ENCODE measurements at places on chromosomes 7 and 10.
A peak's percentile ranks its signal among the peaks of the same experiment; 100 is the strongest.

DNA sequence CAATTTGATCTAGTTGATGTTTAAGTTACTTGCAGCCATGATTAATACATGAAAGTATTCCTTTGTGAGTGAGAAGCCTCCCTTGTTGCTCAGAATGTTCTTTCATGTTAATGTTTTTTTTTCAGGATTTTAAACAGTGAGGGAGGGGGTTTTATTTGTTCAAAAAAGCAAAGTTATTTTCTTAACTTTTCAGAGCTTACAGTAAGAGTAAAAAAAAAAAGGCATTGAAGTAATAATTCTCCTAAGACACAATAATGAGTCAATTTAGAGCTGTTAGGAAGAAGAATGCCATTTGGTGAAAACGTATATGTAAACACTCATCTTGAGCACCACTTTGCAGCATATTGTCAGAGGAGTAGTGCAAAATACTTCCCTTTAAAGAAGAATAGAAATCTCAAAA is 105.8 kb downstream of the SEMA3A start:
- DNase-seq, result no peak

DNA sequence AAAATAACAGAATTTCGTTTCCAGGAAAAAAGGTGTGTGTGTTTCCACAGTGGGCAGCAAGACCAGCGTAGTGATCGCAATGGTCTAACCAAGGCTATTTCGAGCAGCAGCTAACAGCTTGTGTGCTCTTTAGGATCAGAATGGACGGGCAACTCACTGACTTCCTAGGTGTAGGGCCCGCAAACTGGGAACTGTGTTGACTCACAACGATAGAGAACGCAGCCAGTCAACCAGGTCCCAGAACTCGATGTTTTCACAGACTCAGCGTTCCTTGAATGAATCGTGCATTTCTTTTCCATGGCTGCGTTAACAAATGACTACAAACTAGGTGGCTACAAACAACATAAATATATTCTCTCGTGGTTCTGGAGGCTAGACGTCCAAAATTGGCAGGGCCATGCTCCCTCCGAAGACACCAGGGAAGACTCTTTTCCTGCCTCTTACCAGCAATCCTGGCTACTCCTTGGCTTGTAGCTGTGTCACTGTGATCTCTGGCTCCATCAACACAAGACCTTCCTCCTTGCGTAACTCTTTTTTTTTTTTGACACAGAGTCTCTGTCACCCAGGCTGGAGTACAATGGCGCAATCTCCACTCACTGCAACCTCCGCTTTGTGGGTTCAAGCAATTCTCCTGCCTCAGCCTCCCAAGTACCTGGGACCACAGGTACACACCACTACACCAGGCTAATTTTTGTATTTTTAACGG is 39.1 kb downstream of the PODXL start:
- DNase-seq, result no peak

DNA sequence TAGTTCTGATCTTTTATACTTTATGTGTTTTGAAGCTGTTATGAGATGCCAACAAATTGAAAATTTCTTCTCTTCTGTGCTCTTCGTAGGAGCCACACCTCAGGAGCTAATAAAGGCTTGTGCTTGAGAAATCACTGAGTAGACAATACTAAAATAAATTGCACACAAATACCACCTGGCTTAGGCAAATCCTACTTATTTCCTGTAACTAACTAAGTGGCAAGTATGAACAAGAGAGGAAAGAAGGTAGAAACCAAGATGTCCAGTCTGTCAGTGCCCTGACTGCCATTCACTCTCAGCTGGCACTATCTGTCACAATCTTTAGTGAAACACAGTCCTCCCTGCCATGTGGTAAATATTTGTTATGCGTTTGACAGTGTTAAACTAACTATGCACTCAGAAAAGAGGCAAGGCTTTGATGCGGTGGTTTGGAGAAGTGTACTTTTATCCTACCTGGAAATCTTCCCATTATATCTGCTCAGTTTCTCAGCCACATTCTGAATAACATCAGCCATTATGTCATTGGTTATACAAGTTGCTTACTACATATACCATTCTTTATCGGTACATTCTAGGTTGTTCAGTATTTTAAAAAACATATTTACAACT is 293.4 kb upstream of the VWC2 start:
- DNase-seq, result no peak

DNA sequence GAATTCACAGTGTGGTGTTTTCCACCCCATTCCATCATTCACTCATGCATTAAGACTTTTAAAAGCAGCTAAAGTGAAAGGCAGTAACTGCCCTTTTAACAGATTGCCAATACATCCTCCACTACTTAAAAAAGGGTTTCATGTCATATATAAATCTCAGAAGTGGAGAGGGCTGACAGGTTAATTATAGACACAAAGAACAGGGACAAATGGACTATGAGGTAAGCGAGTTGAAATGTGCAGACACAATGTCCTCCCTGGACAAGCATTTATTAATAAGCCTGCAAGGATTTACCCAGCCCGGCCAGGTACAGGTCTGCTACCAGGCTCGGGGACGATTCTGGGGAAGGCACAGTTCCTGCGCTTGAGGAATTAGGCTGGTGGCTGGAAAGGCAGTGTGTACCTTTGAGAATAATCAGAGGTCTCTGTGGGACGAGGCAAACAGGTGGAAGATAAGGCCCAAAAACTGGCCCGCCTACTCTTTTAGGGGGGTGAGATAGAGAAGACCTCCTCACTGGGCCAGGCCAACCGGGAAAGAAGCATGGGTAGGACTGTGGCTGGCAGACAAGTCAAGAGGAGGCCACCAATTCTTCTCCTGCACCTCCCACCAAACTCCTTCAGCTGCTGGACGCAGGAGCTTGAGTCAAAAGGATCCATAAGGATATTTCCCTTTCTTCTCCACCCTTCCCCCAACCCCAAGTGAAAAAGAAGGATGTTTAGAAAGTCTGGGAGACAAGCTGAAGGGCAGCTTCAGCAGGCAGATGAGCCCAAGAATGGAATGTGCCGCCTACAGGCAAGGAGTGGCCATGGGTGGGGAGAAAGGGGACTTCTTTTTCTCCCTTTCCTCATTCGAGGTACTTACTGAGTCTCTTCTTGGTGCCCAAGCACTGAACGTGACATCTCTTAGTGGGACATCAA is 1.5 kb downstream of the PDLIM1 start:
- DNase-seq, result no peak

DNA sequence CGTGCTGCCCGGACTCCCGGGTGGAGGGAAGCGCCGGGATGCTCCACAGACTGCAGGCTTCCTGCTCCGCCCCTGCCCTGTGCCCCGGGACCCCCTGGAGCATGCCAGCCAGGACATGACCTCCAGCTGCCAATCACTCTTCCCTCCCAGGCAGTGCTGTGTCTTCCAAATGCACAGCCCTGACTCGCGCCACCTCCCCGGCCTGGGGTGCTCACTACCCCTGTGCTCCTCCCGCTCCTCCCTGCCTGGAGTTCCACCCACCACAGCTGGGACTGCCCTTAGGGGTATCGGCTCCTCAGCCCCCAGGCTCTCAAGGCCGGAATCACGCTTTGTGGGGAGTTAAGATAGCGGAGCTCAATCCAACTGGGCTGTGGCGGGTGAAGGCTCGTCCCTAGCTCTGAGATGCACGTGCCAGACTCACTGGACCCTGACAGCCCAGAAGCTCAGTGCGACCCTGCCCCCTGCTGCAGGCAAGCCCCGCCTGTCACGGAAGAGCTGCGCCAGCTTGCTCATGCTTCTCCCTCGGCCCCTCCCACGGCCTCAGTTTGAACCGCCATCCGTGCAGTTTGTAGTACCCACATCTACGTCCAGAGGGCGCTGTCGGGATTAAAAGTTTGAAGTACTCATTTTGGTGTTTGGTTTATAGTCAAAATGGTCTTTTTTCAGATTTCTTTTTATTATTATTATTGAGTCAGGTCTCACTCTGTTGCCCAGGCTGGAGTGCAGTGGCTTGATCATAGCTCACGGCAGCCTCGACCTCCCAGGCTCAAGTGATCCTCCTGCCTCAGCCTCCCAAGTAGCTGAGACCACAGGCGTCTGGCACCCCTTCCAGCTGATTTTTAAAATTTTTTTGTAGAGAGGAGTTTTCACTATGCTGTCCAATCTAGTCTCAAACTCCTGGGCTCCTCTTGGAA is 142.5 kb upstream of the TCERG1L start:
- DNase-seq, result peak; percentile 83

DNA sequence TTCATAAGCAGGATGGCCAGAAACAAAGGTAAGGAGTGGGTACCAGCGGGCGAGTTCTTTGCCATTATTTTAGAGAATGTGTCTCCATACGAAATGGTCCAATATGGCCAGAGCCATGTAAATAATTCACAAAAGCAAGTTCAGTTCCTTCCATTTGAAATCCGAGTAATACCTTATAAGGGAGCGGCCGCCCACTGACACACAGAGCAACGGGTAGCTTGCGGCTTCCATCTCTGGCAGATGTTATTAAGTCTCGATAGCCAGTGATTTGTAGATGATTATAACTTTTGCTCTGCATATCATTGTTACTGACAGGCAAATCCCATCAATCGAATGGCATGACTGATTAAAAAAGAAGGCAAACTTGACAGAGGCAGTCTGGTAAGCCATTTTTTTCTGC is 63.2 kb downstream of the GFRA1 start:
- DNase-seq, result no peak

DNA sequence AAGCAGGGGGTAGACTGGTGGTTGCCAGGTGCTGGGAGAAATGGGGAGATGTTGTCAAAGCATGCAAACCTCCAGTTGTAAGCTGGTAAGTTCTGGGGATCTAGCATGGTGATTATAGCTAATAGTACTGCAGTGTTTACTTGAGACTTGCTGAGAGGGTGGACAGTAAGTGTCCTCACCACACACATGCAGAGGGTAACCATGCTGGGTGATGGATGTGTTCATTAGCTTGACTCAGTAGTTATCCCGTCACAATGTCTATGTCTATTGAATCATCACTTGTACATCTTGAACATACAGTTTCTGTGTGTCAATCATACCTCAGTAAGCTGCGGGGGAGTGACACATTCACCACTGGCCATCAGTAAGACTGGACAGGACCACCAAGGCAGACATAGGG is 42.1 kb downstream of the GSDME start:
- no peak for DNase-seq

- DNase-seq, result no peak
Observed at GRCh38 chr10:43128958-43129706, 9.1 kb upstream of the CSGALNACT2 start.

GRCh38 chr10:117830787-117831212 is 215.9 kb downstream of the RAB11FIP2 start:
- DNase-seq, result no peak

GRCh38 chr10:71805776-71806703 is 32.7 kb upstream of the VSIR start:
- DNase-seq, result peak; percentile 74

DNA sequence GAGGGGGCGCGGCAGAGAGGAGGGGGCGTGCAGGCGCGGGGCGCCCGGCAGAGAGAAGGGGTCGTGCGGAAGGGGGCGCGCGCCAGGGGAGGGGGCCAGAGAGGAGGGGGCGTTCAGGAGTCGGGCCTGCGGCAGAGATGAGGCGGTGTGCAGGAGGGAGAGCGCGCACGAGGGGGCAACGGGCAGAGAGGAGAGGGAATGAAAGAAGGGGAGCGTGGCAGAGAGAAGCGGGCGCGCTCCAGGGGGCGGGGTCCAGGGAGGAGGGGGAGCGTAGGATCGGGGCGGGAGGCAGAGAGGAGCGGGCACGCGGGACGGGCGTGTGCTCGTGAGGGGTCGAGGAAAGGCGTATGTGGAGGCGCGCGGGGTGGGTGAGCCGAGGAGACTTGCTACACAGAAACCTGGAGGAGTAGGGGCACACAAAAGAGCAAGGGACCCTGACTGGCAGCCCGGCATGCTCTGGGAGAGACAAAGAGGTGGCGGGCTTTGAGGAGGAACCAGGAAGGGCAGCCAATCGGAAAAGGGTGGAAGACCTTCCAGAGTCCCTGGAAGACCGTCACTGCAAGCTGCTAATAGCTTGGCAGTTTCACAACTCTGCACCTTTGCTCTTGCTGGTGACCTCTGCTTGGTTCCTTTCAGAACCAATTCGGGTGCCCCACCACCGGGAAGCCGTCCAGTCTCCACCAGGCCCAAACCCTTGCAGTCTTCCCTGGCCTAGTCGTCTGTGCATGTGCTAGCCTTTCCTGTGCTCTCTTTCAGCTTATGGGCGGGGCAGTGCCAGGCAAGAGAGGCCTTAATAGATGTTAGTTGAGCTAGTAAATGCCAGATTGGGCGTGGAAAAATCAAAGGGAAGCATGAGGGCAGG is 639 bp downstream of the DYDC2 start:
- DNase-seq, result peak; percentile 53

DNA sequence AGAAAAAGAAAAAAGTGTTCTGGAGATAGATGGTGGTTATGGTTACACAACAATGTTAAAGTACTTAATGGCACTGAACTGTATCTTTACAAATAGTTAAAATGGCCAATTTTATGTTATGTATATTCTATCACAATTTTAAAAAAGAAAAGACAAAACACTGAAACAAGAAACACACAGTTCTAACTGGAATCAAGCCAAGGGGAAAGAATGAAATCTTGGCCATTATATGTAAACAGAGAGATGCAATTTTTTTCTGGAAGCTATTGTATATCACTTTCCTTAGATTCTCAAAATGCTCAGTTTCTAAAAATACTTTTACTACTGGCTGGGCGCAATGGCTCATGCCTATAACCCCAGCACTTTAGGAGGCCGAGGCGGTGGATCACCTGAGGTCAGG is 4.1 kb downstream of the COA1 start:
- DNase-seq, result no peak

GRCh38 chr10:43138757-43139241 is 554 bp downstream of the CSGALNACT2 start:
- DNase-seq, result no peak

GRCh38 chr7:151987748-151988529 is 31.7 kb downstream of the GALNTL5 start:
- DNase-seq, result no peak

GRCh38 chr10:15325243-15325943 is 45.7 kb downstream of the FAM171A1 start:
- DNase-seq, result no peak

Data from liver (tissue), 10 donors.